ENCODE measurements at places on chromosomes 11 and 22.

GRCh38 chr11:44005956-44006355, 41.8 kb upstream of the ACCSL start:
- DNase-seq: no peak

GRCh38 chr11:102921587-102922220, 33.8 kb downstream of the MMP13 start:
- DNase-seq: no peak

- no peak for DNase-seq
Measured at GRCh38 chr11:1127664-1128162, 30.0 kb upstream of the MUC5AC start.

DNA sequence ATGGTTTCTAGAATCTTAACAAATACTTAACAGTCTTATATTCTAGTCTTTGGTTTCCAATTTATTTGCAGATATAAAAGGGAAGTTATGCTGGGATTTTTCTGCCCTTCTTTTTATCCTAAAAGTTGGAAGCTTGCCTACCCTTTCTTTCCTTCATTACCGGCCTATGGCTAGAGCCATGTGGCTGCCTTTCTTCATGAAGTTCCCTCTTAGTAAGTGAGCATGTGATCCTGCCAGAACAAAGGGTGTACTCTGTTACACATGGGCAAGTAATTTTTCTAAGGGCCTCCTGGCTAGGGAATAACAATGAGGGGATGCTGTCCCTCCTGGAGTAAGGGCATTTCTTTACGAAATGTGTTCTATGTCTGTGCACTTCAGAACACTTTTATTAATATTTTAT, 252.1 kb upstream of the PITPNB start:
- DNase-seq: no peak

DNA sequence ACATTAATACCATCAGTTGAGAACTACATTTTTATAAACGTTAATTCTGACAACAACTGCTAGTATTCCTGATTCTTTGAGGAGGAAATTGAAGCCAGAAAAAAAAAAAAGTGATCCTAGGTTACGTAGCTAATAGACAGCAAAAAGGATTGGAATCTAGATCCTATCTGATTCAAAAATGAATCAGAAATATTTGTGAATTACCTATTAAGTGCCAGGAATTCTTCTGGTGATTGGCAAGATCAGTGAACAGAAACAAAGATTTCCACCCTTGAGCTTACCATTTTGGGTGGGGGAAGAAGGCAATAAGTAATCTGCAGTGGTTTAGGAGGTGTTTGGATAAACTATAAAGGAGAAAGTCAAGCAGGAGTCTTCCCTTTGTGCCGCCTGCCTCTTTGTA, 63.9 kb upstream of the LARGE1 start:
- DNase-seq: no peak

Measured in bone marrow (tissue), 2 donors.